ENCODE measurements at places on chromosomes 3 and 15.
A peak's percentile ranks its signal among the peaks of the same experiment; 100 is the strongest.

- no peak for DNase-seq
Observed at GRCh38 chr3:191158247-191158646, 40.8 kb upstream of the OSTN start.

GRCh38 chr15:77219841-77220240, 148.9 kb upstream of the TSPAN3 start:
- no peak for DNase-seq

- peak; percentile 13 for DNase-seq
Observed at GRCh38 chr15:99053380-99054024, 45.9 kb upstream of the PGPEP1L start.

GRCh38 chr3:183775781-183776180, 49.6 kb downstream of the MAP6D1 start:
- DNase-seq, result no peak

GRCh38 chr3:48478626-48479555, 25.1 kb downstream of the SHISA5 start:
- DNase-seq, result no peak

- DNase-seq, result no peak
Observed at GRCh38 chr15:71585159-71585558, 225.2 kb upstream of the NR2E3 start.

DNA sequence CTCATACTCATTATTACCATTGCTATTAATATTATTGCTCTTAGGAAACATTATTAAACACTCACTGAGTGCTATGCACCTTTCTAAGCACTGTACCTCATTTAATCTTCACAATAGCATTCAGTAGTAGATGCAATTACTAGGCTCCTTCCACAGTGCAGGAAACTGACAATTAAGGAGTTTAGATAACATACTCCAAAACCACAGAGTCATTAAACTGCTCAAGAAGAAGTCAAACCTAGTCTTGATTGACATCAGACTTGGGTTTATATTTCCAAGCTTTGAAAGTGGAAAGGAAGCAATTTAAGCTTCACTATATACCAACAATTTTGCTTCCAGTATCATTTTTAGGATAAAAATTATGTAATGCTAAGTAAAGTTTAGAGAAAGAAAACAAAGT, 490.1 kb upstream of the ARRDC4 start:
- no peak for DNase-seq

- no peak for DNase-seq
Observed at GRCh38 chr3:193677734-193678133, 84.7 kb downstream of the OPA1 start.

GRCh38 chr3:25831578-25831977, 41.7 kb downstream of the OXSM start:
- DNase-seq, result no peak

- no peak for DNase-seq
Observed at GRCh38 chr3:51799879-51800749, 21.1 kb upstream of the IQCF6 start.

DNA sequence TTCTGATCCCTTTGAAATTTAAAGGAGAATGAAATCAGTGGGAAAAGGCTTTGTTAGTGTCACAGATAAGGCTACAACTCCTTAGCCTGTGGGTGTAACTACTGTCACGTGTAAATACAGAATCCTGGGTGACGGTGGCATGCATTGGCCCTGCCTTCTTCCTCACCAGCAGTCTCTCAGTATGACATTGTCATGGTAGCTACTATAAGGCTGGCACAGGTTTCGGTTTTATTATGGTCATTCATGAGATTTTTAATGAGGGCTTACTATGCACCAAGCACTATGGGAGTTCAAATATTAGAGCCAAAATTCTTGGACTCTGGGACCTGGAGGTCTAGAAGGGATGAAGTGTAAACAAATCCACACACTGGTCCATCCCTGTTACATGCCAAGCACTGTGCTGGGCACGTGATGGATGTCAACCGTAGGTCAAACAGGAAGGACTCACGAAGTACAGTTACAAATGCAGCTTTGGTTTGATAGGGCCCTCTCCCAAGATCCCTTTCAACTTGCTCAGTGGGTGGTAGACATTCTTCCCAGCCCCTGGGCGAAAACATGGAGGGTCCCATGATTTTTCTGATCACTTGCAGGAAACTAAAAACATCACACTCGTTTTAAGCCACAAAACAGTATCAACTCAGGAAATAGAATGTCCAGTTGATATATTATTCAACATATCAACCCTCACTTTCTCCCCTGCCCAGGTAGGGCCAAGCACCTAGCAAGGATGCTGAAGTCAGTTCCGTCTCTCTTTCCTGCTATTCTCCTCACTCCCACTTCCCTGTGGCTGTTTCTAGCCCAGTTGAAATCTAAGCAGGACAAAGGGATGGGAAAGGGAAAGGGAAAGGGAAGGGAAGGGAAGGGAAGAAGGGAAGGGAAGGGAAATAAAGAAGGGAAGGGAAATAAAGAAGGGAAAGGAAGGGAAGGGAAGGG, 25.3 kb downstream of the BFSP2 start:
- no peak for DNase-seq

- peak; percentile 95 for DNase-seq
Observed at GRCh38 chr3:124032881-124033359, 41.0 kb upstream of the ROPN1 start.

- DNase-seq, result no peak
Observed at GRCh38 chr15:57611938-57612337, 20.2 kb downstream of the MYZAP start.

GRCh38 chr3:193903966-193904365, 232.0 kb upstream of the HES1 start:
- no peak for DNase-seq

GRCh38 chr3:105360003-105360402, 6.7 kb upstream of the ALCAM start:
- no peak for DNase-seq

GRCh38 chr15:51759557-51760070, 8.2 kb downstream of the TMOD2 start:
- DNase-seq, result no peak

DNA sequence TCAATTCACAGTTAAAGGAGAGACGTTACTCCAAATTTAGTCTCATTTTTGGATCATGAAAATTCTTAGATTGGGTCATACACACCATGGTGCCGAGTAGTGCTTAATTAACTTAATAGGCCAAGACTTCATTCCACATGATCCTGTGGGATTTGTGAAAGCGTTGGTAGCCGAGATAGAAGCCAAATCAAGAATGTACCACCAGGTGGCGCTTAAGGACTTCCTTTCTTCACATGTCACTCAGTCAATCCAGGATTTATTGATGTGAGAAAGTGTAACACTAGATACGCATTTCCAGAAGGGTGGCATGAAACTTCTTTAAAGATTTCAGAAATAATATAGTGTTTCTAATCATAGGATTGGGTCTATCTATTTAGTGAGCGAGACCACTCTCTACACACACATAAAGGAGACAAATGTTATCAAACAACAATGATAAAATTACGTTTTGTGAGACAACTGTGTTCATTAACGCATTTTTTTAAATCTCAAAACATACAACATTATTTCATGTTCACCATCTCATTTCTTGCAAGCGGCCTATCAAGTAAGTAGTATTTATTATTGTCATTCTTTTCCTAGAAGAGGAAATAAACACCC, 436.1 kb downstream of the CHL1 start:
- peak; percentile 77 for DNase-seq

GRCh38 chr3:111924283-111924682, 54.5 kb upstream of the ABHD10 start:
- DNase-seq, result no peak

GRCh38 chr3:28699283-28699682, 350.7 kb upstream of the AZI2 start:
- DNase-seq, result no peak

- no peak for DNase-seq
Observed at GRCh38 chr3:59808446-59808845, 758.6 kb upstream of the CFAP20DC start.

DNA sequence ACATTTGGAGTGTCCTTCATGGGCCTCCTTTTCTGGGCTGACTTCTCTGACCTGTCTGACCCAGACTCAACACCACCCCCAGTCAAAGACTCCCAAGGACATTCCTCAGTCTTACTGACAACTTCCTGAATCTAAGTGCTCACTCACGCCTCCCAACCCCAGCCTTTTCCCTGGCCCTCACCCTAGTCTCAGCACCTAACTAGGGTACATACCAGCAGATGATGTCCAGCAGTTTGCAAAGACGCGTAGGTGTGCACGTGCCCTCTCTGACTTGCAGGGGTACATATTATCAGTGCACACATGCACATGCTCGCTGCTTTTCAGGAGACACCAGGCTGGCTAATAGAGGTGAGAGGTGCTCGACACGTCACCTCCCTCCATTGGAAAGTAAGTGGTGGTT, 38.7 kb upstream of the SLCO2A1 start:
- DNase-seq, result peak; percentile 18

GRCh38 chr15:22981051-22981840, 1.1 kb upstream of the CYFIP1 start:
- DNase-seq, result no peak

DNA sequence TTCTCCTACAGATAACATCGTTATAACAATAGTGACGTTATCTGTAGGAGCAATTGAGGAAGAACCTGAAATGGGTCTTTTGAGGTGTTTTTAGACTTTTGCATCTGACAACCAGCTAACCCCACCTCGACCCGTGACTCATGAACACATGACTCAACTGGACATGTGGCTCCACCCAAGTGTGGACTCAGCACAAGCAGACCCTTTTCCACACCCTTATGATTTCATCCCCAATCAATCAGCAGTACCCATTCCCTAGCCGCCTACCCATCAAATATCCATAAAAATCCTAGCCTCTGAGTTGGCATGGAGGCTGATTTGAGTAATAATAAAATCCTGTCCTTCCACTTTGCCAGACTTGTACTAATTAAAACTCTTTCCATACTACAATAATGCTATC, 255.4 kb downstream of the ARPP21 start:
- no peak for DNase-seq

GRCh38 chr3:129018271-129018670, 17.2 kb downstream of the EFCC1 start:
- DNase-seq, result no peak

- no peak for DNase-seq
Observed at GRCh38 chr15:74138642-74139041, 8.3 kb downstream of the ISLR2 start.

GRCh38 chr3:9230596-9230995, 18.9 kb downstream of the SRGAP3 start:
- DNase-seq, result no peak

GRCh38 chr3:120622870-120623726, 27.0 kb downstream of the NDUFB4 start:
- no peak for DNase-seq

DNA sequence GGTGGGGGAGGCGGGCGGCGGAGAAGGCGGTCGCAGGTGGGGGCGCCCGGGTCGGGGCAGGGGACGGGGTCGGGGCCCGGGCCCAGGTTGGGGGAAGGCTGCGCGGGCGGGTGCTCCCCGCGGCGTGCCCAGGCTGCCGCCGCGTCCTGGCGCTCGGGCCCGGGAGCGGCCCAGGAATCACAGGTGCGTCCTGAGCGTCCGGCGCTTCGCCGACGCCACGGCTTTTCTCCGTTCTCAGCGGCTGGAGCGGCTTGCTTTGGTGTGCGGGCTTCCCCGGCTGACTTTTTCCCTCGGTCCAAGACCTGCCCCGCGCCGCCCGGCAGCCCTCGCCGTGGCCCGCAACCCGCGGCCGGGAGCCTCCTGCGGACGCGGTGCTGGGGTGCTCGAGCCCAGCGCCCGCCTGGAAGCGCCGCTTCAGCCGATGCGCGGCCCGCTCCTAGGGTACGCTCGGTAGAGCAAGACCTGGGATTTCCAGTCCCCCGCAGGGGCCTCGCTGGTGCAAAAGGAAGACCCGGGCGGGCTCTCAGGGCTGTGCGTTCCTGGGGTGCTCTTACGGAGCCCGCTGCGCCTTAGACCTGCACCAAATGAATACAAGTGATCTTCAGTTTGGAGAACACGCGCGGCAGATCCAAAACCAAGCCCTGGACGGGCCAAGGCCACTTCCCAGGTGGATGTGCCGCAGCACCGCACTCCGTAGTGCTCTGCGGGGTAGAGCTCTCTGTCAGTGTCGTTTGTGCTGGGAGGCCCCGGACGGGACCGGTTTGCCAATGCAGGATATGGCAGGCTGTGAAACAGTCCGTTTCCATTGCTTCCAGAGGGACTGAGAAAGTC, 639 bp downstream of the NIPA1 start:
- peak; percentile 69 for DNase-seq

GRCh38 chr3:71066356-71066755, 517.2 kb downstream of the FOXP1 start:
- DNase-seq, result no peak

- DNase-seq, result no peak
Observed at GRCh38 chr3:33433843-33434242, 6.4 kb downstream of the UBP1 start.

DNA sequence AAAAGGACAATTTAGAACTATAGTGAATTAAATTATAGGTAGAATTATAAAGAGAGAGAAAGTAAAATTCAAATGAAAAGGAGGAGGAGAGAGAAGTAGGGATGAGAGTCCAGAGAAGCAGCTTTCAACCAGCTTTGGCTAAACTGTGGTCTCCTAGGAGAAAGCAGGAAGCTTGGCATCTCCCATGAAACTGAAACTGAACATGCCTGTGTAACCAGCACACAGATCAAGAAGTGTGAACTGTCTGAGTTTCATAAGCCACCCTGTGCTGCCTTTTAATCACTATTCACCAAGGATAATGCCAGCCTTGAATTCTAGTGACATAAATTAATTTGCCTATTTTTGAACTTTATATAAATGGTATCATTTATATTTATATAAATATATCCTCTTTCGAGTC, 128.5 kb downstream of the MYRIP start:
- DNase-seq, result no peak

DNA sequence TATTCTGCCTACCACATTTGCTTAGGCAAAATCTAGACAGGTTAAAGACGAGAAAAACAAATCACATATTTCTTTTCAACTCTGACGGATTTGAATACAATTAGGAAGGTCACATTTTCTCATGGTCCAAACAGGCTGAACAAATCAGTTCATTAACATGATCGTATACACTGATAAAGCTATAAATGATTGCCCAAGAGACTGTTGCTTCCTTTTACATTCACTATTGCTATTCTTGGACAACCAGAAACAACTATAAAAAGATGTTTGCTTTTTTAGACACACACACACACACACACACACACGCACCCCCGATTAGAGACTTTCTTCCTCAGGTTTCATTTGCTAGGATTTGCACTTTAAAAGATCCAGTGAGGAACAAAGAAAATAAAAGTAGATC, 122.3 kb upstream of the BHLHE40 start:
- no peak for DNase-seq

DNA sequence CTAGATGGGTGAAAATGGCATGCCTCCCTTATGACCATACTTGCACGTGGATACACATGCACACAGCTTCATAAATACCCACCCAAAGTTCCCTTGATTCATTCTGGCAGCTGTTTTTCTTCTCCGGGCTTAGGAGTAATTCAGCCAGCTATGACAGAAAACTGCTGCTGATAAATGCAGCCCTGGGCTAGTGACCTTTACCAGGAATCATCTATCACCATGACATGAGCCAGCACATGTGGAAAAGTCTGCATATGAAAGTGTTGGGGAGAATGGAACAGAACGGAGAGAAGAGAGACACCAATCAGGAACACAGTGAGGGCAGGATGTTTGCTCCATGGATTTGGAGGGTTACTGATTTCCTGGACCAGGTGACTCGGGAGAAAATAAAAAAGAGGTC, 706.3 kb downstream of the PDCD6IP start:
- DNase-seq, result no peak

GRCh38 chr15:68552773-68553172, 26.0 kb upstream of the CORO2B start:
- no peak for DNase-seq
